ENCODE measurements at places on chromosomes 7 and 10.

GRCh38 chr7:19026888-19027287 lies 90.5 kb downstream of the TWIST1 start:
- DNase-seq, result peak; percentile 15

DNA sequence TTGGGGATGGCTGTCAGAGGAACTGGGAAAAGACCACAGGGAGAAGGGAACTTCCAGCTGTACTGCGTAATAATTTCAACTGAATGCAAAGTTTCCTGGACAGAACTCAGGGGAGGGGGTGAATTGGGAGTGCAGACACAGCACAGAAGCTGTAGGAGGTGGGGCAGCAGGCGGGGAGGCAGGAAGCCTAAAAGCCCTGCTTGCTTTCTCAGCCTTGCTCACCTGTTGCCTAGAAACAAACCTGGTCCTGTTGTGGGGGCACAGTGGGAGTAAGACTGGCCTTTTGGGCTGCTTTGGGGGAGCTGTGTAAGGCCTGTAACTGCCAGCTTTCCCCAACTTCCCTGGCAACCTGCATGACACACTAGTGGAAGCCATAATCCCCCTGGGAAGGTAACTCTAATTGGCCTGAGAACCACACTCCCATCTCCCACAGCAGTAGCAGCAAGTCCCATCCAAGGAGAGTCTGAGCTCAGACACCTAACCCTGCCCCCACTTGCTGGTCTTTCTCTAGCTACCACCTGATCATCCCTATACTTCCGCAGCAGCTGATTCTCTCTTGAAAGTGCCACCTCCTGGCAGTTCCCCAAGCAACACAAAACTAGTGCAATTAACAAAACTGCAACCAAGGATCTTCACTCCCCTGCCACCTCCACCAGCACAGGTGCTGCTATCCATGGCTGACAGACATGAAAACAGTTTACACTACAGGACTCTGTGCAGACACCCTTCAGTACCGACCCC lies 1239.3 kb downstream of the SORCS1 start:
- DNase-seq, result no peak

GRCh38 chr7:158396301-158396905 lies 191.2 kb downstream of the PTPRN2 start:
- DNase-seq, result no peak

DNA sequence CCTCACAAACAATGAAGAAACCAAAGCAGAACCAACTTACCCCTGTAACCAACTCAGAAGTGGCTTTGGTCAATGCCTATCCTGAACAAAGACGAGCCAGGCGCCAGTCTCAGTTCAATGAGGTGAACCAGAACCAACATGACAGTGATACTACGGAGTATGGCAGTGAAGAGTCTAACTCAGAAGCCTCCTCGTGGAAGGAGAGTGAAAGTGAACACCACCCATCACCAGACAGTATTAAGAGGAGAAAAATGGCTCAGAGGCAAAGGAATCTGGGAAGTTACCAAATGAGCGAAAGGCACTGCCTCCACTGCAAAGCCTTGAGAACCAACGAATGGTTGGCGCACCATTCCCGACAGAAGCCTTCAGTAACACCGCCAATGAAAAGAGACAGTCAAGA lies 8.4 kb downstream of the SSMEM1 start:
- DNase-seq, result no peak

- DNase-seq, result peak; percentile 18
Measured at GRCh38 chr7:137652721-137653120, 194.1 kb downstream of the DGKI start.

- no peak for DNase-seq
Measured at GRCh38 chr10:121535381-121535780, 62.9 kb downstream of the FGFR2 start.

DNA sequence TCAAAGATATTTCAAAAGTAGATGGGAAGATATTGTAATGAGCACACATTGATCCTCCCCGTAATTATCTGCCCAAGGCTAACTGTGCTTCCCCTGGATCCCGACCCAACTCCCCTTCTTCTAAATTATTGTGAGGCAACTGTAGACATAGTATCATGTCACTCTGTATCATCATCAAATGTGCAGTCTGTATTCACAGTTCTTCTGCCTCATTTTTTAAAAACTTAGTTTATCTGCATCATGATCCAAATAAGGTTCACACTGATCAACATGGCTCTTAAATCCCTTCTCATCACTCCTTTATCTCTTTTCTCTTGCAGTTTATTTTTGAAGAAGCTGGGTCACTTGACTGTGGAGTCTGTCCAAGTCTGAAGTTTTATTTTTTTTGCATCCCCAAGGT lies 27.5 kb downstream of the CDCA7L start:
- DNase-seq, result no peak

GRCh38 chr7:156472267-156472666 lies 168.3 kb upstream of the RNF32 start:
- no peak for DNase-seq

DNA sequence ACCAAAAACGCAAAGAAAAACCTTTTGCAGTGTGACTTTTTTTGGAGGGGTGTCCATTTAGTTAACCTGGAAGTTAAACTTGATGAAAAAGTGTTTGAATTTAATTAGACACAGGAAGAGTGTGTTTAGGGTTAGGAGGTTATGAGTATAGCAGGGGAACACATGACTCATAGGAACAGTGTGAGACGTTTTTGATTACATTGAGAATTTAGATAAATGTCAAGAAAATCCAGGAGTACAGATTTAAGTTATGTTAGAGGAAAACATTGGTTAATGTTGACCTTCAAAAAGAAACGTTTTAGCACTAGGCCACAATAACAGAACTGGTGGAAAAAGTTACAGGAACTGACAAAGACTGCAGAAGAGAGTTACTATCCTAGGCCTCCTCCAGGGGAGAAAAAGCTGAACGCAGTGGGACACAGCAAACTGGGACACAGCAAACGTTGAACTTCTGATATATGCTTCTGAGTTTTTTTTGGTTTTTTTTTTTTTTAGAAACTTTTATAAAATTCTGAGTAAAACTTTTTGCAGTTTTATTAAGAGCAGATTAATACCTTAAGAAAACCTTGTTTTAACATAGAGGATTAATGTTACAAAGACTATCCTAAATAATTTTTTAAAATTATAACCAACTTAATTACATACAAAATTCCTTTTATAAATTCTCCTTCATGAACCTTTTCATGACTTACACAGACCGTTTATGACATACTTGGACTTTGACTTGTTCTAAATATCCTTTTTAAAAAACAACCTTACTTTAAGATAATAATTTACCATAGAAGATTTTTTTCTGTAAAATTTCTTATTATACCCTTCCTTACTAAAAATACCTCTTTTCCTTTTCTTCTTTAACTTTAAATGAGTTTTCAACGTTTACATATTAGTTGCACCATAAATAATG lies 22.2 kb downstream of the LANCL2 start:
- DNase-seq, result peak; percentile 24

DNA sequence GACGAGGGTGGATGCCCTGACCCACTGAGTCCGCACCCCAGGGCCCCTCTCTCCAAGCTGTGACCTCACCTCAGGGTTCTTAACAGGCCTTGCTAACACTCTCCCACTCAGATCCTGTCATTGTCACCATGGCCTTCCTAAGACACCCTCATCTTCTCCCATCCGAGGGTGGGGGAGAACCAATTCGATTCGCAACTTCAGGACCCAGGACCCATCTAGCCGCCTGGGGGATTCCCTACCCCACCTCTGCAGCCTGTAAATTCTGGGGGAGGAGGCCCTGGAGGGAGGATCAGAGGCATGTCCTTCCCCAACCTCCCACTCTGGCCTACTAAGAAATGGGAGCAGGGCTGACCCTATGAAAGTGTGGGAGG lies 17.4 kb downstream of the TRIM8 start:
- DNase-seq, result no peak

DNA sequence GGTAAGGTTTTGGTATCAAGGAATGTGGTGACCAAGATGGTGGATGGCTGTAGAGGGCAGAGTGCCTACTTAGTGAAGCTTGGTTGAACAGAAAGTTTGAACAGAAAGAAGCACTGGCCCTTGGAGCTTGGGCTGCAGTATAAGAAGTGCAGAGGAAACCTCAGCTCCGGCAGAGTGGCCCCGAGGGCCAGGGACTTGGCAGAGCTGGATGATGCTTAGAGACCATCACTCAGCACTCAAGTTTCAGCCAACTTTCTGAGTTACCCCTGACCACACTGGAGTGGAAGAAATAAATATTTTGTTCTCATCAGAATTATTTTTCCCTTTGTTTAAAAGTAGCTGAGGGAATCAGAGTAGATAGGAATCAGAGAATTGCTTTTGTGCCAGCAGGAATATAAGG lies 336.7 kb downstream of the C7orf25 start:
- no peak for DNase-seq

DNA sequence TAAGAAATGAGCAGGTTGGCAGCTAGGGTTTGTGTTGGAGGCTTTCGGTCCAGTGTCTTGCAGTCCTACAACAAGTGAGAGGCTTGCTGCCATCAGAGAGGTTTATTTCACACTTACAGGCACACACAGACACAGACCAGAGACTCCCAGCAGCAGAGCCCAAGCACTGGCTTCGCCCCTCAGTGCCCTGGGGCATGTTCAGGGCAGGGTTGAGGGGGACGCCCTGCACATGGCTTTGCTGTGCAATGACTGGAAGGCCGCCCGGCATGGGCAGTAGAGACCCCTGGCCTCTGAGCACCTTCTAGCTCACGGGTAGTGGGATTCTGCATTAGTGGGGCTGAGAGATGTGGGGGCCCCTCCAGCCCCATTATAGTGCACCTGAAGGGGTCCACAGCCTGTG lies 3.8 kb downstream of the SPRN start:
- no peak for DNase-seq

- DNase-seq, result no peak
Measured at GRCh38 chr10:126392469-126392868, 4.2 kb upstream of the ADAM12 start.

DNA sequence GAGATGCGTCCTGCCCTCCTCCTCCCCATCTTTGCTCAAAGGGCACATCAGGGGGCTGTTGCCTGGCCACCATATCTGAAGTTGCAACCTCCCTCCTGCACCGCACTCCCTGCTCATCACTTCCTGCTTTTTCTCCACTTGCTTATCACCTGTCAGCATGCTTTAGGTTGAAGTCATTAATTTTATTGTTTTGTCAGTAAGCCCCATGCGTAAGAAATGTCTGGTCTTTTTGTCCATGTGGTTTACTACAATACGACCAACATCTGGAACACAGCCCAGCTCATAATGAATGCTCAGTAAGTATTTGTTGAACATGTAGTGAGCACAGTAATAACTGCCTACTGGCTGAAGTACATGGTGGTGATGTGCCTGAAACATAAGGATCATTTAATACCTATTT lies 71.6 kb upstream of the GJD4 start:
- no peak for DNase-seq

GRCh38 chr10:14474656-14475055 lies 143.9 kb upstream of the FRMD4A start:
- peak; percentile 21 for DNase-seq

GRCh38 chr10:61285749-61286148 lies 167.4 kb downstream of the TMEM26 start:
- DNase-seq, result no peak

- DNase-seq, result peak; percentile 89
Measured at GRCh38 chr7:131225619-131226513, 101.8 kb upstream of the MKLN1 start.
